ENCODE measurements at places on chromosomes 7 and 10.

GRCh38 chr10:11655836-11656235 lies 44.4 kb upstream of the USP6NL start:
- no peak for DNase-seq

DNA sequence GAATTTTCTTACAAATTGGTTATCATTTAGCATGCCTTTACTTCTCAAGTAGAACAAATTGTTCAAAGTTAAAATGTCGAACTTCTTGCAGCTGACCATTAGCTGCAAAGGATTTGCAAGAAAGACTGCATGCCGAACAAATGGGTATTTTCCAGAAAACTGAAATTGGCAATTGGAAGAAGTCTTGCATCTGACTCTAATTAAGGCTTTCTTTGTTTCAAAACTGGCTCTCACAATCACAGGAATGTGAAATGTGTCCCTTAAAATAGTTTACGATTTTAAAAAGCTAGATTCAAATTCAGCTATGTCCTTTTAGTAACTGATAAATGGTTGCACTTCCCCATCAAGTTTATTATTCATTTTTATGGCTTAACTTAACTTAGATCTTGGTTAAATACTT lies 207.9 kb downstream of the ARL4A start:
- no peak for DNase-seq

DNA sequence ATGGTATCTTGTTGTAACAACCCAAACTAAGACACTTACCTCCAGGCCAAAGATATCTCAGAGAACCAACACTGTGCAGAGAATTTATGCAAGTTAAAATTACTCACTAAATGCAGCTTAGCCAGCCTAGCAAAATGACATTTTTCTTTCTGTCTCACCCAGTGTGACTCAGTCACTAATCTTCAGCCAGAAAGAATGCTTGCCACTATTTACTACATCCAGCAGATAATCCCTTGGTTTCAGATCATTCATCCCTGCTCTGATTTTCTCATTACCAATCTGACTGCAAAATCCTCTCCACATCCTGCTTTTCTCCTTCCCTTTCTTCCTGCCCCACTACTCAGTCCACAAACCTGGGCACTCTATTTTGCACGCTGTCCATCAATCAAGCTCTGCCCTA lies 93.5 kb upstream of the NEBL start:
- no peak for DNase-seq

DNA sequence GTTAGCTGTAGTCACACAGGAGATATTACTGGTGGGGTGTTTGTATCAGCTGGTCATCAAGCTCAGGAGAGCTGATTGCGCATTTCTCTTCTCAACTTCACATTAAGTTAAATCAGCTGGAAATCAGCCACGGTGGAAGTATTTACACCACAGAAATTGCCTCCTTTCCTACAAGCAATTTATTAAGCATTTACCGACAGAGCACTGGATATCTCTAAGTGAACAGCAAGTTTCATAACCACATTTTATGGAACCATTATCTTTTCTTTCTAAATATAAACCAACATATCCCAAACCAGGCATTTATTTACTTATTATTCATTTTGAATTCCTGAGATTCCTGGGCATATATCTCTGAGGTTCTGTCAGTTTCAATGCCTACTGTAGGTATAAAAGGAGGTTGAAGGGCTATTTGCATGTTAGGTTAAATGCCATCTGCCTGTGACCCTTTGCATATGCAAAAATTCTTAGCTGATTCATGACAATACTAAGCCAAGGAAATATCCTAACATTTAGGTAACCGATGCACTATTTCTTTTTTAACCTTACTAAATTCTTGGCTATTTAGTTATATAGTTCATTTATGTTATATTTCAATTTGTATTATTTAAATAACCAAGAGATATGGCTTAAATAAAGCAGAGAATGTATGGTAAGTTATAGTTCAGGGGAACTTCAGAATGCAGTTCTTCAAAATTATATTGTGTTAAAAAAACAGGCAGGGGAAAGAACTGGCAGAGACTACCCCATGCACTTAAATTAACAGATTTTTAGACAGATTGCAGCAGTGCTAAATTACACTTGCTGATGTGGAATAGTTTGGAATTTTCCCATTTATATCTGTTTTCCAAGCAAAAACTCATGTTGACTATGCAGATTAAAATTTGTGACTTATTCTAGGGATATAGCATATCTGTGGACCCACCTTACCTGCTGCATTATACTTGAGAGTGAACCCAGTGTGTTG lies 56.8 kb downstream of the DYNC1I1 start:
- DNase-seq, result no peak

- no peak for DNase-seq
These were observed 10.7 kb downstream of the FGL2 start for GRCh38 chr7:77188731-77189437.

DNA sequence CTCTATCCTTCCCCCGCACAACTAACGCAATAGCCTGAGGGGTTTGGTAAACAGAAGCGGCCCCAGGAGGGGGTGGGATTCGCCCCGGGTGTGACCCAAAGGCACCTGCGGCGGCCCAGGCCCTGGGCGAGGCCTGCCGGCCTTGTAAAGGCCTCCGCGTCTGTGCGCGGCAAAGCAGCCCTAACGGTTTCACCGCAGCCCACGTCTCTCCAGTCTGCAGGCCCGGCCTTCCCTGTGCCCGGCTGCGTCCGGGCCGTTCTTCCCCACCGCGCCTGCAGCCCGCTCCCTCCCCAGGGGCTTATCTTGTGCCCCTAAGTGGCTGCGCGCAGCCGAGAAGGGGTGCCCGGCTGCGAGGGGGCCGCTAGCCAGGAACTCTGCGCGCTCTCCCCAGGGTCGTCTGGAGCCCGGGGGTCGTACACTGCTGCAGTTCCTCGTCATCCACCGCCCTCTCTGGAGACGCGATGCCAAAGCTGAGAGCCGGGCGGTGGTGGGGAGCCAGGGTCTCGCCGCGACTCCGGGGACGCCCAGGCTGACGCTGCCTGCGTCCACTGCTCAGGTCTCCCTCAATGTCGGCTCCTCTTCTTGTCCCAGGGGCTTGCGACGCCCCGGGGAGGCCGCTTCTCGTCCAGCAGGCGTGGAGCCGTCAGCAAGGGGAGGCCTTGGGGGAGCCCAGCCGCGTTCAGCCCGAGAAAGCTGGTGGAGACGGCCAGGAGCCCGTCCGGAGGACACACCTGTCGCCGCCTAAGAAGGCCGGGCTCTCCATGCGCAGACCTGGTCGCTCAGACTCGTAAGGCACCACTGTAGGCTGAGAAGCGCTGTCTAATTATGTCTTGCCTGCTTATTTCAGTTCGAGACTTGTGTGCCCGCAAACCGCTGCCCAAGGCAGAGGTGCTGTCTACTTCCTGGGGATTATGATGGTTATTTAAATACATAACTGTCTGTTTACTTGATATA lies 132.3 kb downstream of the SPAG6 start:
- no peak for DNase-seq

- DNase-seq, result no peak
These were observed 4.6 kb downstream of the SGMS1 start for GRCh38 chr10:50619166-50619565.

GRCh38 chr7:7434329-7434728 lies 101.3 kb downstream of the COL28A1 start:
- DNase-seq, result no peak

DNA sequence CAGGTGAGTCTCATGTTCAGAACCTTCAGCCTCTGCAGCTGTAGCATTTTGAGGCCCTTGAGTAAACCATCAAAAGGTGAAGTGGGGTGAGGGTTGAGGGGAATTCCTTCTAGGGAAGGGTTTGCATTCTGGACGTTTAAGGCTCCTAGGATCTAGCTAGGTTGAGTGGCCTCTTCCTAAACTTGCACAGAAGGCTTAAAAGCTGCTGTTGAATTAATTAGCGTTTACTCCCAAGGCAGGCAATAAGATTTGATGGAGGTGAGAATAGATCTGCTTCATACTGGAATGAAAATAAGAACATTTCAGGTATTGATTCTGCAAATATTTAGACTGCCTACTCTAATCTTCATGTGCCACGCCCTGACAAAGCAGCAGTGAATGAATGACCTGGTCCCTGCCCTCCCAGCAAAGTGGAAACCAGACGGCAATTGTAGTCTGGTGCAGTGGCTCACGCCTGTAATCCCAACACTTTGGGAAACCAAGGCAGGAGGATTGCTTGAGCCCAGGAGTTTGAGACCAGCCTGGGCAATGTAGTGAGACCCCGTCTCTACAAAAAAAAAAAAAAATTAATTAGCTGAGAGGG lies 11.4 kb upstream of the KPNA7 start:
- DNase-seq, result no peak

GRCh38 chr7:129993275-129993674 lies 40.5 kb upstream of the UBE2H start:
- DNase-seq, result no peak

DNA sequence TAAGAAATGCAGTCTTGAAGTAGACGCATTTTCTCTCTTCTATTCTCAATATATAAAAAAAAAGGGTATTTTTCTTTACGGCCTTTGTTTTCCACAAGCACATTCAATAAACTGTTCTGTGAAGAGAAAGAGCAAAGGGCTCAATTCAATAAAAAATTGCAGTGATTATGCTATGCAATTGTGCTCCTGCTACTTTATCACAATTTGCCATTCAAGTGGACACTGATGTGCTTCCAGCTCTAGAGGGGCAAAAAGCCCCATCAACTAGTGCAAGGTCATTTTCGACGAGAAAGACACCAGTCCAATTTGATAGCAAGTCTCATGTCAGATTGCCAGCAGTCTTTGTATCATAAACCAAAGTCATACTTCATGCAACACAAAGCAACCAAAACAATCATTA lies 82.6 kb upstream of the THSD7A start:
- DNase-seq, result no peak

- DNase-seq, result no peak
These were observed 192.5 kb downstream of the EBF3 start for GRCh38 chr10:129771576-129771975.

DNA sequence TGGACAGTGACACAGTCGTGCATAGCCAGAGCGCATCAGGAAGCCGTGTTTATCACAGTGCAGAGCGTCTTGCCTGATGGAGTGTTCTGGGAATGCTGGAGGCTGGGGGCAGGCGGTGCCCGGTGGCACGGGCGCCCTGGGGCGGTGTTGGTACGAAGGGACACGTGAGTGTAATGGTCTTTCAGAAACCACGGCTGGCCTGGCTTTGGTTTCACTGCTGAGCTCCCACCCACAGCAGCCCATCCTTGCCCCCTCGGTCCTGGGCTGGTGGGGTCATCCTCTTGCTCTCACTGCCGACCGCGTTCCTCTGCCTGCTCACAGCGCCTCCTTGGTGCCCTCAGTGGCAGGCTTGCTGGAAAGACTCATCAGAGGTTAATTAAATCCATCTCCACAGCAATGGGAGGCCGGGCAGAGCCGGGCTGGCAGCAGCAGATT lies 50.6 kb downstream of the NKX6-2 start:
- no peak for DNase-seq

GRCh38 chr10:130750441-130750840 lies 561.1 kb downstream of the TCERG1L start:
- DNase-seq, result no peak

DNA sequence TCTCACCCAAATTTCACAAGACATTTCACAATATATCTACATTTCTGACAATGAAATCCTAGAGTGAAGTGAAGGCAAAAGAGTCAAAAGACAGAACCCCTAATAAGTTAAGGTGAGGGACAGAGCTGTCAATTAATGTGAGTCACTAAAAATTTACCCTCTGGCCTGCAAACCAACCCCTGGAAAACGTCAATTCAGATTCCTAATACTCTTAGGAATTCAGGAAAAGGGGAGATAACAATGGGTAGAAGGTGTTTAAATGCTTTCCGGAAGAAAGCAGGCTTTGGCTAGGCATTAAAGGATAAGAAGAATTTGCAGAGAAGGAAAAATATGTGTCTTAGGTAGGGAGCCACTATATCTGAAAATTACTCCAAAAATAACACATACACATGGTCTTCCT lies 299.6 kb downstream of the INHBA start:
- DNase-seq, result no peak

GRCh38 chr7:149440222-149440621 lies 20.6 kb downstream of the ZNF777 start:
- DNase-seq, result no peak

GRCh38 chr10:8050556-8051108 lies 3.9 kb upstream of the GATA3 start:
- no peak for DNase-seq

DNA sequence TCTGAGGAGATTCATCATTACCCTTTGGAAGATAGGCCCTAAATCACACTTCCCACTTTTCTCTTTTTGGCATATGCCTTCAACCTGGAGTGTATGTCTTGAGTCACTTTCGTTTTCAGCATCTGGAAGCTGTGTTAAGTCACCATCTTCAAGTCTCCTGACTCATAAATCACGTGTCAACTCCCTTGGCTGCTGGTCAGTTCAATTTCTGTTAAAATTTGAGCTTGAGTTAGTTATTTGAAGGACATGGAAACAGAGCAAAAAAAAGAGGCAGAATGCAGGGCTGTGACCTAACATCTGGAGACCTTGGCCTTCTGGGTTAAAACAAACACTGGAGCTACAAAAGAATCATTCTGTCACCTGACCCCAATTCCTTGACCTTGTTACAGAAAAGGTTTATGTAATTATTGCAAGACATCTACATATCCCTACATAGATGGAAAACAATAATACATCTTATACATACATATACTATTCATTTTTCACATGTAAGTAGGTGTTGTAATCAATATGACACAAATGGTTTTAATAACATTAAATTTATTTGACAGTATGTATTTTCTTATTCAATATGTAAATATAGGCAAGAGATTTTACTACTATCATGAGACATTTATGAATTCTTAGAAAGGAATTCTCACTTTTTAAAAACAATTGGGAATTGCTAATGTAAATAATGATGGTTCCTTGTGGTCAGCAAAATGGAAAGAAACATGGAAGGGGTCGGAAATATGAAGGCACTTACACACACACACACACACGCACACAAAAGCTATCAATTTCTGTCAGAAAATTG lies 169.7 kb upstream of the PHYHIPL start:
- no peak for DNase-seq

- DNase-seq, result no peak
These were observed 291.7 kb upstream of the HABP2 start for GRCh38 chr10:113261161-113261560.

GRCh38 chr10:110686949-110687348 lies 42.8 kb downstream of the RBM20 start:
- DNase-seq, result no peak

DNA sequence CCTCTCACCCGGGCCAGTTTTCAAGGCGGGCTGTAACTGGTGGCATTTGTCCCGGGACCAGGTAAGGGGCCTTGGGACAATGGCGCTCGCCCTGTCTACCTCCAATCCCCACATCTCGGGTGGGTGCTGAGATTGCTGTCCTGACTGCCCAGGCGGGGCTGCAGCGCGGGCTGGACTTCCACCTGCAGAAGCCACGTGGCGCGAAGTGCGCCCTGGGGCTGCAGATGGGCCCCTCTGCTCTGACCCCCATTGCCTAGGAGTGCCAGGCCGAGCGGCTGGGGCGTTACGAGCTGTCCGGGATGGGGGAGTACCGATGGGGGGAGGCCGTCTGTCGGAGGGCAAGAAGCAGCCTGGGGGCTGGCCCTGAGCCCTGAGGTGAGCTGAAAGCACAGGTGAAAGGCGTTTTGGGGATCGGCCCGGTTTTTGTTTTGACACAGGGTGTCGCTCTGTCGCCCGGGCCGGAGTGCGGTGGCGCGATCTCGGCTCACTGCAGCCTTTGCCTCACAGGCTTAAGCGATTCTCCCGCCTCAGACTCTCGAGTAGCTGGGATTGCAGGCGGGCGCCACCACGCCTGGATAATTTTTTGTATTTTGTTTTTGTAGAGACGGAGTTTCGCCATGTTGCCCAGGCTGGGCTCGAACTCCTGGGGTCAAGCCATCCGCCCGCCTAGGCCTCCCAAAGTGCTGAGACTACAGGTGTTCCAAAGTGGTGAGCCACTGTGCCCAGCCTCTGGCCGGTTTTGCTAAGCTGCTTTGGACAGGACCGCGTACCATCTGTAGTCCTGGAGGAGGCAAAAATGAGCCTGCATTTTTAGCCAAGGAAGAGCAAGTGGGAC lies at the start of gene SFXN2:
Gene SFXN2 (plus strand): TSS at position 16 of the 835 bp plus-strand sequence. CDS start 12,001 bp downstream, outside the sequence.
- no peak for DNase-seq
